ENCODE measurements at places on chromosomes 13 and 19.

- no peak for DNase-seq
These were observed 8.5 kb downstream of the HNRNPL start for GRCh38 chr19:38841180-38841766.

DNA sequence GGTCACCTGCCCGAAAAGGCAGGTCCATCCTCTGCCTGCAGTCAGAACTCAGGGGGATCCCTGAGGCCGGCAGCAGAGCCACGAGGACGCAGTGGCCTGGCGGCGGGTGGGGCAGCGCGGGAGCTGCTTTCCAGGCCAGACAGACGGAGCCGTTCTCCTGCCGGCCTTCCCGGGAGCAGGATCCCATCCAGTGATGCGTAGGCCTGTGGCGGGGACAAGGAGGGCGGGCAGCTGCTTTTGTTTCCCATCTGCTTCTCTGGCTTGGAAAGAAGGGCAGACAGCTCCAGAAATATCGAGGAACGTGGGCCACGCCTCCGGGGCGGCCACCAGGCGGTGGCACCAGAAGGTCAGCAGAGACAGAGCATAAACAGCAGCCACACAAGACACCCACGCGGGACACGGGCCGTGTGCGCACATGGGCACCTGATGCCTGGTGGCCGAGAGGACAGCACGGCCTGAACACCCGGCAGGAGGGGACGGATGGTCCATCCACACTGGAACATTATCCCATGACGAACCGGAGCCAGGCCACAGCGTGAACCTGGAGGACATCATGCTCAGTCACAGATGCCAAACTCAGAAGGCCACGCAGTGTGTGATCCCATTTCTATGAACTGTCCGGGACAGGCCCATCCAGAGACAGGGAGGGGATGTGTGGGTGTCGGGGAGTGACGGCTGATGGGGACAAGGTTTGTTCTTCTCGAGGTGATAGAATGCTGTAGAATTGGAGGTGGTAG, 13.9 kb upstream of the MKNK2 start:
- peak; percentile 73 for DNase-seq

GRCh38 chr13:48695776-48696175, 42.0 kb downstream of the CYSLTR2 start:
- DNase-seq: no peak

GRCh38 chr13:72788831-72789230, 6.9 kb downstream of the PIBF1 start:
- no peak for DNase-seq

GRCh38 chr13:85728811-85729210, 70.4 kb downstream of the SLITRK6 start:
- no peak for DNase-seq

DNA sequence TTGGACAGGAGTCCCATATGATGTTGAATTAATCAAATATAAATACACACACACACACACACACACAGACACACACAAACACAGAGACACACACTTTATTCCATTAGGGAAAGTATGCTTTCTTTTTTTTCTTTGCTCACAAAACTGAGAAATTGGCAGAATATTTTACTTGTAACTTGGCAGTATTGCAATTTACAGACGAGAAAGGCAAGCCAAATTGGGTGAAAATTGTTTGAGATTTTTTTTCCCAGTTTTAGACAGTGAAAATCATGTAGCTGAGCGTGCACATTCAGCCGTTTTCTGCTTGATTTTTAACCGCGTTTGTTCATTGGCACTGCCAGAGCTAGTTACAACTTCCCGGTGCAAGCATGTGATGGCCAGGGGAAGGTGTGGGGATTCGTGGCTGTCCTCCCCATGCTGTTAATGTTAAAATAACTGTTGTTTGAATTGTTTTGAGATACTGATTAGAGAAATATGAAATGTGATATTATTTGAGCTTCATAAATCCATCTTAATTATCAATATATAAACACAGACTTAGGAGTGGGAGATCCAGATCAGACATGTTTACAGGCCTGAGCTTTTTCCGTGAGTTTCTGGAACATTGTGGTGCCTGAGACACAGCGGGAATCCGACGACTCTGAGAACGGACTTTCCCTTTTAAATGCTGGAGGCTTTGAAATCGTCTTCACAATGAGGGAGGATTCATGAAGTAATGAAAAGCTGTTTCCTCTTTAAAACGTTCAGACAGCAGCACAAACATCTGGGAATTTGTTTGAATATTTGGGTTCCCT, 125.5 kb downstream of the KCNRG start:
- no peak for DNase-seq

DNA sequence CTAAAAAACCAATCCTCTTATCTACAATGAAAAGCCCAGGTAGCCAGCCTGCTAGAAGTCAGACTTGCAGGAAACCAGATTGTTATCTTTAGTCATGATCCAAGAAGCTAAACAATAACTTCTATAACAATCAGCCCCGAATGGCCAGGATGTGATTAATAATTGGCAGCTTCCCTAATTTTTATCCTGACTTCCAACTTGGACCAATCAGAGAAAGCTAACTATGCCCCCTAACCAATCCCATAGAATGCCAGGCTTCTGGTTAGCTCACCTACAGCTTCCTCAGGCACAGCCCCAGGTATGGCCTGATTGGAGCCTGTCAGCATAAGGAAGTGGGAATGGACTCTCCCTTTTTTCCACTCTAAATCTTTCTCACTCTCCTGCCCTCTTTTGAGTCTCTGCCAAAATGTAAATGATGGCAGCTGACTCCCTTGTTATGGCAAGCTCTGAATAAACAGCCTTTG, 394.9 kb downstream of the DLEU7 start:
- no peak for DNase-seq

DNA sequence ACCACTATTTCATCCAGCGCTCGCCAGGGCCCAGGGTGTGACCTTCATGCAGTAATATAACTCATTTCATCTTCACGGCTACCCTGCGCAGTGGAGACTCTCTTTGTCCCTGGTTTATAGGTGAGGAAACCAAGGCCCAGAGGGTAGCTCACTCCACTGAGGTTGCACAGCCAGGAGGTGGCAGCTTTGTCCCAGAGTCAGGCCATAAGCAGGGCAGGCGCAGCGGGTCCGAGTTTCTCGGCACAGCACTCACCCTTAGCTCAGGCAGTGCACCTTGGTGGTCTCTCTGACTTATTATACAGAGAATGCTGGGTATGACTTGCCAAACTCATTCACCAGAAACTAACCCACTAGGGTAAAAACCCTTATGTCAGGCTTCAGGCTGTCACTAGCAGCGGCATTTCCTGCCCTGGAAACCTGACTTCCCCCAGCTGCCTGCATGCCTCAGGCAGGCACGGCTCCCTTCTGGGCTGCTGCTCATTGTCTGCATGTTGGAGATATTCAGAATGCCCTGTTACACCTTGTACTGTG, 24.5 kb downstream of the PPP5C start:
- no peak for DNase-seq

DNA sequence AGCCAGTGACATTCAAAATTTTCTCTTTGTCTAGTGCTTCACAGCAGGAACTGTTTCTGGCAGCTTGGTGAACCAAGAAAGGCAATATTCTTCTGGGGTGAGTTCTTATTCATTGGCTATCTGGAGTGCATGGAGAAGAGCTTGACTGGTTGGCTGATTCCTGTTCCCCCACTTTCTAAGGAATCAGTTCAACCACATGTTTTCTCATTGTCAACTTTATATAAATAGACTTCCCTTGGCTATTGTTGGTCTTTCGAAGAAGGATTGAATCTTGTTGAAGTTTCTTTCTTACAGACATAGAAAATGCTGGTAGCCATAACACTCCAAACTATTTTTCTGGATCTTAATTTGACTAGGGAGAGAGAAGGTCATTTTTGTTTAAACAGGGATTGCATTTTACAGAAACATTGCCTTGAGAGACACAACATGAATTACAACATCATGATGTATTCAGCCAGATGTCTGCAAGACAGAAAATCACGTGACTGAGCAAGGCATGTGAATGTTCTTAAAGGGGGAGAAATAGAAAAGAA, 85.2 kb downstream of the EDNRB start:
- no peak for DNase-seq

- no peak for DNase-seq
These were observed 698.2 kb downstream of the PCDH17 start for GRCh38 chr13:58329746-58330145.

- DNase-seq: no peak
These were observed 90.3 kb downstream of the LRCH1 start for GRCh38 chr13:46643165-46643777.

DNA sequence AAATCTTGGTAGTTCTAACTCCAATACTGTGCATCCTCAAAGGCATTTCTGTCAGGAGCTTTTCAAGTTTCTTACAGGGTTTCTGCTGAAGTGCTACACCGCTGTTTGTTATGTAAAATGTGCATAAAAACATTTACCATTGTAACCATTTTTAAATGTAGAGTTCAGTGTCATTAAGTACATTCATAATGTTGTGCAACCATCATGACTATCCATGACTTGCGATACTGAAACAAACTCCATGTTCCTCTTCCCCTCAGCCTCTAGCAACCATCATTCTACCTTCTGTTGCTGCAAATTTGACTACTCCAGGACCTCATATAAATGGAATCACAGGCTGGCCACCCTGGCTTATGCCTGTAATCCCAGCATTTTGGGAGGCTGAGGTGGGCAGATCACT, 14.4 kb upstream of the SLC25A42 start:
- DNase-seq: no peak

- no peak for DNase-seq
These were observed 14.8 kb downstream of the SMIM7 start for GRCh38 chr19:16645140-16645539.

- DNase-seq: no peak
These were observed 45.3 kb downstream of the RGCC start for GRCh38 chr13:41502673-41503072.

- no peak for DNase-seq
These were observed 10.4 kb downstream of the LMNB2 start for GRCh38 chr19:2446381-2446780.

GRCh38 chr19:8333767-8334457, 9.2 kb downstream of the KANK3 start:
- no peak for DNase-seq

DNA sequence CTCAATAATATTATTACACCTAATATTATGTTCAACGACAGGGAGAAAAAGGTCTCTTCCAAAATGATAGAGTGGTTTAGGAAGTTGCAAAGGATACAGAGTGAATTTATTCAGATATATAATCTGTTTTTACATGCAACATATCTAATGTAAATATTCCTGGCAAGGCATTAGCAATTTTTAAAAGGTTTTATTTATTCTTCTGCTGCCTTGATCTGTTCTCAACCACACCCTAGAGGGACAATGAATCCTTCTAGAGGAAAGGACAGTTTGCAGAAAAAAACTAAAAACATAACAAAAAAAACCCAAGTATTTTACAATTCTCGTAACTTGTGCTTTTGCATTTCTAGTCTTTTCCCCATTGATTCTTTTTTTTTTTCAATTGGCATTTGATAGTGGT, 459.6 kb downstream of the KLF12 start:
- DNase-seq: no peak

GRCh38 chr13:21537105-21537504, 66.9 kb downstream of the MICU2 start:
- no peak for DNase-seq

- no peak for DNase-seq
These were observed 14.3 kb upstream of the HSPH1 start for GRCh38 chr13:31175847-31176532.

- DNase-seq: no peak
These were observed 46.5 kb upstream of the GTF2F2 start for GRCh38 chr13:45073809-45074208.

GRCh38 chr13:61179741-61180140, 235.9 kb downstream of the PCDH20 start:
- no peak for DNase-seq

DNA sequence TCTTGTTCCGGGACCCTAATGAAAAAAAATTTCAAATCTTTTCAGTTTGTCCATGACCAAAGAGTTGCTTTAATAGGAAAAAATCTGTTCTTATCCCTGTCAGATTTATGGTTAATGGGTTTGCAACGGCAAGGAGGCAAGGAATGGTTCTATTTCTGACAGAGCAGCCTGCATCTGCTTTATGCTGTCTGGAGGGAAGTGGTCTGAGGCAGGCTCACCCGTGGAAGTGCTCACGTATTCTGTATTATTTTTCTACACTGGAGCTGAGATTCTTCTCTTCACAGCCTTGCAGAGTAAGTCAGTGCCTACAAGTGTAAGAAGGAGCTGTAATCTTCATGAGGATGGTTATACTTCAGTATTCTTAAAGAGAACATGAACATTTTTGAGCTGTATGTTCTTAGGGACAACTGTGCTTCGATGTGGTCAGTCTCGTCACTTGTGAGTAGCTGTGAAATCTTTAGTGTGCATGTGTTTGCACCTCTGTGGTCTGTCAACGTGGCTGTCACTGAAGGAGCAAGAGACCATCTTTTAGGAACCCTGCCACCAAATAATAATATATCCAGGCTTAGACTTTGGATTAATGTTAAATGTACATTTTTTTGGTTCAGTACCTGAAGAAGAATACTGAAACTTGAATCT, 114.3 kb downstream of the DNAJC3 start:
- no peak for DNase-seq

GRCh38 chr13:23678795-23679194, 108.6 kb downstream of the TNFRSF19 start:
- DNase-seq: no peak

GRCh38 chr19:902093-902370, 8.7 kb downstream of the RNU6-9 start:
- DNase-seq: no peak

DNA sequence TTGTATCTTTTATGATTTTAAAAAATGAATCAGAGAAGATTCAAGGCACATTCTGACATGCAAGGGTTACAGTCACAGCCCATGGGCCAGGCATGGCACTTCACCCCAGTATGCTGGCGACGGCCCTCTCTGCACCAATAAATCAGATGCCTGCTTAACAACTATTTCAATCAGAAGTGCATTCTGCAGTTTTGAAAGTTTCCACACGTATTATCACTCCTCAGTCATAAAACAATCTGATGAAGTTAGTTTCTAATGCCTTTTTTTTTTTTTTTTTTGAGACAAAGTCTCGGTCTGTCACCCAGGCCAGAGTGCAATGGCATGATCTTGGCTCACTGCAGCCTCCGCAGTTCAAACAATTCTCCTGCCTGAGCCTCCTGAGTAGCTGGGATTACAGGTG, 28.3 kb upstream of the FFAR2 start:
- DNase-seq: no peak

DNA sequence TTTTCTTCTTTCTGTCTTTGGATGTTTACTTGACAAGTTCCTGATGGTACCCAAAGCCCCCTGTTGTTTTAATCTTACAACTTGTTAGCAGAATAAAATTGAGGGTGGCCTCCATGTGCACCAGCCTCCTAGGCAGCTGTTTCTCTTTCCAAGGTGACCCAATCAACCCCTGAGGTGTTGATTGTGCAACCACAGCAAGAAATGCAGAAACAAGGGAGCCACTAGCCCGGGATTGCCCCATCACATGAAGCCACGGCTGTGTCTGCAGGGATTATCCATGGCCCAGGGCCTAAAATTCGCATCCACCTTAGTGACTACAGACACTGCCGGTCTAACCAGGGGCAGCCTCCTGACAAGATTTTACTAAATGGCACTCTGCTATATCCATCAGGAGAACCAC, 14.4 kb downstream of the CEACAM4 start:
- no peak for DNase-seq

DNA sequence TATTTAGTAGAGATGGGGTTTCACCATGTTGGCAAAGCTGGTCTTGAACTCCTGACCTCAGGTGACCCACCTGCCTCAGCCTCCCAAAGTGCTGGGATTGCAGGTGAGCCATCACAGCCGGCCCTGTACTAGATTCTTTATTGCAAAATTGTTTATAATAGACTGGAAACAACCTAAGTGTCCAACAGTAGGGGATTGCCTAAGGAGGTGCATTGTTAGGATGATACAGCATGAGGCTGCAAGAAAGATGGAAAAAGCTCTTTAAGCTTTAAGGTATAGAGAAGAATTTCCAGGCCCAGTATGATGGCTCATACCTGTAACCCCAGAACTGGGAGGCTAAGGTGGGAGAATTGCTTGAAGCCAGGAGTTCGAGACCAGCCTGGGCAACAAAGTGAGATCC, 8.2 kb downstream of the BCAT2 start:
- DNase-seq: no peak
